ENCODE measurements at places on chromosomes 13 and 19.

DNA sequence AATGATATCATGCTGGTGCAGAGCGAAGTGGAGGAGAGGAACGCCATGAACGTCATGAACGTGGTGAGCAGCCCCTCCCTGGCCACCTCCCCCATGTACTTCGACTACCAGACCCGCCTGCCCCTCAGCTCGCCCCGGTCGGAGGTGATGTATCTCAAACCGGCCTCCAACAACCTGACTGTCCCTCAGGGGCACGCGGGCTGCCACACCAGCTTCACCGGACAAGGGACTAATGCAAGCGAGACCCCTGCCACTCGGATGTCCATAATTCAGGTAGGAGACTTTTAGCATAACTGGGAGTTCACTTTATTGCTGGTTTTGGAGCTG lies 3.3 kb downstream of the PCDH17 start:
- DNase-seq: no peak

GRCh38 chr13:48235341-48236135 lies 2.5 kb downstream of the ITM2B start:
- no peak for DNase-seq

GRCh38 chr19:18503971-18504885 lies 17.6 kb downstream of the ELL start:
- DNase-seq: no peak

GRCh38 chr13:30696278-30697176 lies 38.8 kb upstream of the ALOX5AP start:
- no peak for DNase-seq

GRCh38 chr19:39202998-39203355 lies 1.1 kb downstream of the SYCN start:
- DNase-seq: no peak

All from GM12892 (cell line).